Fibroblast of villous mesenchyme (primary cell): ENCODE measurements at places on chromosomes 2 and 18. TPM values are rescaled to one million over a fixed set of nuclear protein-coding genes. Genes with fewer than 3 reads are reported as not detected.

The SERPINB8 gene
- 23.5 and 32.0 TPM in 2 replicates for total RNA-seq

The CXCR1 gene
- not detected in 2 replicates for total RNA-seq

The LBX2 gene
- 1.3 and 2.9 TPM in 2 replicates for total RNA-seq

The CLEC4F gene
- not detected in 2 replicates for total RNA-seq

The SERPINB2 gene
- total RNA-seq: 18.0 and 22.9 TPM in 2 replicates

The SLC9A4 gene
- total RNA-seq: under 0.01 TPM in 1 of 2 replicates, not detected in the other
